ENCODE measurements at places on chromosomes 12 and 14.
A peak's percentile ranks its signal among the peaks of the same experiment; 100 is the strongest.

DNA sequence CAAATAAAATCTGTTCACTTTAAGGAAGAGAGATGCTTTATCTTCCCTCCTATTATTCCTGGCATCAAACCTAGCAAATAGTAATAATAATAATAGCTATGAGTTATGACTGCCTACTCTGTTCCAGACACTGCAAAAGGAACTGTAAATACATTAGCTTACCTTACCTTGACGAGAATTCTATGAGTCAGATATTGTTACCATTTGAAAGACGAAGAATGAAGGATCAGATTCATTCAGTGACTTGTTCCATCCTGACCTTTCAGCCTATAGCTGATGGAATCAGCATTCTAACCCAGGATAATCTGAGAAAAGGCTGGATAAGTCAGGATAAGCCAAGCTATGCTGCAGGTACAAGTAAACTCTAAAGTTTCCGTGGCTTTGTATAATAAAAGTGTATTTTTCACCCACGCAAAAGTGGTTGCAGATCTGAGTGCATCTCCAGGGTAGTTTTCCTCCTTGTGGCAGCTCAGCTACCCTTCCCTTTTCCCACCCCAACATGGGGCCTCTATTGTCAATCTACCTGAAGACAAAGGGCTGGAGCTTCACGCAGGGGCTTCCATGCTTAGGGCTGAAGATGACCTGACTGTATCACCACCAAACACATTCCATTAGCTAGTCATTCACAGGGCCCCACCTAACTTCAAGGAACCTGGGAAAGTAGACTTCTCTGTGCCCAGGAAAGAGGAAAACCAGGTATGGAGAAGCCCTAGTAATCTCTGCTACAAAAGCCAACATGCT lies 57.2 kb upstream of the CCND2 start:
- no peak for DNase-seq

DNA sequence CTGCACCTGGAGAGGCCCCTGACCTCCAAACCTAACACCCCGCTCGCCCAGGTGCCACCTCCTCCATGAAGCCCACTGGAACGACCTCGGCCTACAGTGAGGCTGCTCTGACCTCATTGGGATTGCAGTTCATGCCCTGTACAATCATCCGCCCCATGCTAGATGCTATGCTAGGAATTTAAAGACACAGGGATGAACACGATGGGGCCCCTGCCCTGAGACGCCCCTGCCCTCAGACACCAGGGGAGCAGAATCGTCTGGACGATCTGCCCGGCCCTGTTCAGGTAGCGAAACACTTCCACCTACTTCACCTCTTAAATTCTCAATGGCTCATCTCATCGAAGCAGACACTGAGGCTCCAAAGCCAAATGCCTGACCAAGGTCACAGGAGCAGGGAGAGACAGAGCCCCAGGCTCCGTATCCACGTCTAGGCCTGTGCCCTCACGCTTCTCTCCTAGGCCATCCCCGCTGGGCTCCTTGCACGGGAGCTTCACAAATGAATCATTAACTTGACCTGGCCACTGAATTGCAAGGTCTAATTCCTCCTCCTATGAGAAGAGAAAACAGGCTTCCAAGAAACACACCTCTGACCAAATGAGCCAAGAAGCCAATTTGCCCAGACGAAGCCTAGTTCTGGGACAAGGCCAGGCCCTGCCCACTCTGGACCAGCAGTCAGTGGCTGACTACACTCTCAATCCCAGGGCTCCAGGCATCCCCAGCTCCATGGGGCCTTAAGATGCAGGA lies 35.2 kb downstream of the SCARB1 start:
- DNase-seq: no peak

DNA sequence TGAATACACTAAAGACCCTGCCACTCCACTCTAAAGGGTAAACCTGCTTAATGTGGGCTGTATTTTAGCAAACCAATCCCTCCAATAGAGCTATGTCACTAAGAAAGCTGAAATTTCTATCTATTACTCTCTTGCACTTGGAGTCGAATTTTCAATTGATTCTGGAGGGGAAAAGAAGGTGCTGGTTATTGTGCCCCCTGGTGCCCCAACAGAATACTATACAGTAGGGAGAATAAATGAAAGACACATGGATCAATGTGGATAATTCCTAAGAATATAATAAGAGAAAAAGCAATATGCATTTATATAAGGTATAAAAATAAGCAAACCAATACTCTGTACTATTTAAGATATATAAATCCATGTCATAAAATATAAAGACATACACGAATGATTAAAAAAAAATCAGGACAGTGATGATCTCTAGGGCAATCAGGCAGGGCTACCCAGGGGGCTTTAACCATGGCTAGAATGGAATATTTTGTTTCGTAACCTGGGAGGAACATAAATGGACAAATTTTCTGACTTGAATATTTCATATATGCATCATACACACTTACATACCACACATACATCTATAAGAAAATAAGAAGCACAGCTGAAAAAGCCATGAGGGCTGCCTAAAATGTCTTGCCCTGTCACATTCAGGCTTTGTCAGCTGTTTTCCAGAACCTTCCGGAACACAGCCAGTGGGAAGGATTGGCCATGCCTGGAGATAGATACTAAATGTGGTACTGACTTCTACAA lies 54.4 kb downstream of the EFCAB11 start:
- peak; percentile 59 for DNase-seq

GRCh38 chr14:104800771-104801519 lies at the start of gene ZBTB42:
Gene ZBTB42, plus strand, starts transcription at chr14:104801101. Its CDS starts 97 bp downstream, at chr14:104801198.
- no peak for DNase-seq

DNA sequence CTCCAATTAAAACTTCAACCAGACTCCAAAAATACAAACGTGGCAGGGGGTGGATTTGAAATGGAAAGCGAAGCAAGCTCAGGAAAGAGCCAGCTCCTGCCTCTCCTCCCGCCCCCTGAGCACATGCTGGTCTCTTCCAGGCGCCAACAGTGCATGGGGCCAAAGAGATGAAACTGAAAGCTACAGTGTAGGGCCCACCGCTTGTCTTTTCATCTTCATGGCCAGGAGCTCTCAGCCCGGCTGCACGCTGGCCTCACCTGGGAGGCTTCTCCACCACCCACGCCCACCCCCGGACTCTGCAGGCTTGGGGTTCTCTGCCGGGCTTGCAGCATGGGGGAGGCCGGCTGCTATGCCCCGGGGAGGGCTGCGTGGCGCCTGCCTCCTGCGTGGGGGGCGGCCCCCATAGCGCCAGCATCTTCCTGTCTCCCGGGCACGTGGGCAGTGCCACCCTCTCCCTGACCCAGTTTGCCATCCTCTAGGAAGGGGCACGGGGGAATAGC lies 2.0 kb downstream of the RIMBP2 start:
- peak; percentile 35 for DNase-seq

DNA sequence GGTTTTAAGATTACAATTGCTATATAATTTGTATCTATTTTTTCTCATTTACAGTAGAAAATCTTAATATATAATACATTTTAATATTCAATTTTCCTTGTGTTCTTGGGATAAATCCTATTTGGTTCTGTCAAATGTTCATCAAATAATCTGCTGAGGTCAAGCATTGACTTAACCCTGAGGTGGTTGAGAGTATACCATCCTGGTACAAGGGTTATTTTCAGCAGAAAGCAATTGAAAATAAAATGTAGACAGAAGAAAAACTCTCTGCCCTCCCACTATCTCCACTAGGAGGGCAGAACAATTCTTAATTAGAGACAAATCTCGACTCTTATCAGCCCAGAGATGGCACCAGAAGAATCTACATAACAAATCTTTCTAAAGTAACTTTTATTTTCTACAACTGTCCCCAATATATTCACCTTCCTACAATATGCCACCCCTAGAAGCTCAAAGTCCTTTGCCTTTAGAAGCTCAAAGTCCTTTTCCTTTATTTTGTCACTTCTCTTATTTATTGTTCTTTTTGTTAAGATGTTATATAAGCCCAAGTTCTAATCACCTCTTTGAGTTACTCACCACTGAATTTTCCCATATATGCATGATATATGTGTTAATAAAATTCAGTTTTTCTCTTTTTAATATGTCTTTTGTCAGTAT lies 57.9 kb upstream of the ERGIC2 start:
- no peak for DNase-seq

GRCh38 chr14:103861413-103862392 lies 14.3 kb upstream of the PPP1R13B start:
- no peak for DNase-seq

- no peak for DNase-seq
Measured at GRCh38 chr14:51308866-51309265, 68.8 kb downstream of the TMX1 start.

DNA sequence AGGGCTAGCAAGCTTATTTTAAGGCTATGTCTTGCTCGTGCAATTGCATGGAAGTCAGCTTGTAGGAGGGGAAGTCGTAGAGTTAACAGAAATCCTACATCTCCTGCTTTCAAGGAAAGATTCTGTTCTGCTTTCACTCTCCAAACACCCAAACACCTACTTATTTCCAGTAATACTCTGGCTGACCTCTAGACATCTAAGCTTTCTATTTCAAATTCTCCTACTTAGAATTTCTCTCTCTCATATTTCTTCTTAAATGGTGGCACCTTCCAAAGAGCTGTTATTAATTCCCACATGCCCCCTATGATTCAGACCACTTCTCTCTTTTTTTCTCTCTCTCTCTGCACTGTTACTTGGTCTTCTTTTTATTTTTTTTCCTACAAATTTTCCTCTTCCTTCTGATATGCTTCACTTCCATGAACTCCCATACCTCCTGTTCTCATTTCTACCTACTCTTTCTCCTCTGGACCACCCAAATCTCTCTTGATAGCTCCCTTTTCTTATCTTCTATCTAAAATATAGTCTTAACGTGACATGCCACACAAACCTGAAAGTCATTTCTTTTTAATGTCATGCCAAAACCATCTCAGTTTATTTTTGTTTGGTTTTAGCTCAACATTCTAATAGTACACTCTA lies 90.8 kb downstream of the RPS6KA5 start:
- no peak for DNase-seq

DNA sequence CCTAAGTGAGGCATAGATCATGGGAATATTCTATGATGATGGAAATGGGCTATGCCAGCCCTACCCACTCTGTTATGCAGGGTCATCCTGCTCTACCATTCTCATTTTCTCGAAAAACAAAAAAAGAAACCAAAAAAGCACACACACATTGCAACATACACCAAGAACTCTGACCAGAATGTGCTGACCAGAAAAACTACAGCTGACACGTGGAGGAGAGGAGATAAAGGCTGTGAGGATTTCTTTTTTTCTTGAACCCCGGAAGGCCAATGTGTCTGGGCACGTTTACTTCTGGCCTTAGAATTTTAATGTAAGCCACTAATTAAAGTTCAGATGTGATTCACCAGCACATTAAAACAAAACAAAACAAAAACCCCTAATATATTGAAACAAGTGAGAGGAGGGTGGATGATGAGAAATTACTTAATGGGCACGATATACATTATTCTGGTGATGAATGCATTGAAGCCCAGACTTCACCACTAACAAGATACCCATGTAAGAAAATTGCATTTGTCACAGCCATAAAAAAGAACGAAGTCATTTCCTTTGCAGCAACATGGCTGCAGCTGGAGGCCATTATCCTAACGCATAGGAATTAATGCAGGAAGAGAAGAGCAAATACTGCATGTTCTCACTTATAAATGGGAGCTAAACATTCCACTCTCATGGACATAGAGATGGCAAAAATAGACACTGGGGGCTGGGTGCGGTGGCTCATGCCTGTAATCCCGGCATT lies 66.3 kb upstream of the PLEKHG3 start:
- DNase-seq: no peak

DNA sequence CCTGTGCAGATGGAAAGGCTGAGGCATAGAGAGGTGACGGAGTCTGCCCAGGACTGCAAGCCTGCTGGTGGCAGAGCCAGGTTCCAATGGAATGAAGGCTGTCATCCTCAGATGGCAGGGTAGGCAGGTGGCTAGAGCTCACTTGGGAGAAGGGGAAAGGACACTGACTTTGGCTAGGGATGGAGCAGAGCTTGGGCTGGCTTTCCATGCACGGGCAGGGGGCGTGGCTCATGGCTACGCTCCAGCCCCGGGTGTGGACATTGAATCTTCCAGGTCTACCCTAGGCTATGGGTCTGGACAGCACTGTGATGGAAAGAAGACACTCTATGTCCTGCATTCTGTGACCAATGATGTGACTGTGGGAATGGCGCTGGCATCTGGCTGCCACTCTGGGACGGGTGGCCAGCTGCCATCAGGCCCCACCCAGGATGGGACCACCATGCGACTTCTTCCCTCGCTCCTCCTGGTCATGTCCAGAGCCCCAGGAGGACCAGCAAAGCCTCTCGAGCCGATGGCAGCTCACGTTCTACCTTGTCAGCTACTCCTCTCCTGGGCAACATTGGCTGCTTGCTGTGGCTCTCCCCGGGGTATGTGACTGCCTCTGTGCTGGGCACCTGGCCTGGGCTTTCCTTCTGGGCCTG lies 398.7 kb downstream of the TMEM121 start:
- DNase-seq: no peak

- DNase-seq: no peak
Measured at GRCh38 chr14:33098016-33098415, 159.3 kb downstream of the NPAS3 start.

- no peak for DNase-seq
Measured at GRCh38 chr12:65968359-65968758, 144.1 kb downstream of the HMGA2 start.

DNA sequence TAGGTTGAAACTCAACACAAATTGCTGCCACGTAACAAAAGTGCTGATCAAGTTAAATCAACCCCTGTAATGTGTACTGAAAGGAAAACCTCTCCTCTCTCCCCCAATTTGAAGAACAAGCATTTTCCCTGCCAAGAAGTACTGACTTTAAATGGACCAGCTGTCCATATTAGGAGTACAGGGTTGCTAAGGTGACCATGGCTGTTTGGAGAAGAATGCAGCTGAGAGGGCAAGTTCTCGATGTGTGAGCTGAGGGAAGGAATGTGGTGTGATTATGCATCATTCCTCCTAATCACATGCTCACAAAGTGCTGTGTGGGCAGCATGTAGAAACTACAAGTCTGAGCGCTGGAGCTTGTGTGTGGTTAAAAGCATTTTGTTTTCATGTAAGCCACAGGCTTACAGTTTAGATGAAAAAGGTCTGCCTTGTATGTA lies 50.9 kb upstream of the CCT2 start:
- DNase-seq: peak; percentile 25

DNA sequence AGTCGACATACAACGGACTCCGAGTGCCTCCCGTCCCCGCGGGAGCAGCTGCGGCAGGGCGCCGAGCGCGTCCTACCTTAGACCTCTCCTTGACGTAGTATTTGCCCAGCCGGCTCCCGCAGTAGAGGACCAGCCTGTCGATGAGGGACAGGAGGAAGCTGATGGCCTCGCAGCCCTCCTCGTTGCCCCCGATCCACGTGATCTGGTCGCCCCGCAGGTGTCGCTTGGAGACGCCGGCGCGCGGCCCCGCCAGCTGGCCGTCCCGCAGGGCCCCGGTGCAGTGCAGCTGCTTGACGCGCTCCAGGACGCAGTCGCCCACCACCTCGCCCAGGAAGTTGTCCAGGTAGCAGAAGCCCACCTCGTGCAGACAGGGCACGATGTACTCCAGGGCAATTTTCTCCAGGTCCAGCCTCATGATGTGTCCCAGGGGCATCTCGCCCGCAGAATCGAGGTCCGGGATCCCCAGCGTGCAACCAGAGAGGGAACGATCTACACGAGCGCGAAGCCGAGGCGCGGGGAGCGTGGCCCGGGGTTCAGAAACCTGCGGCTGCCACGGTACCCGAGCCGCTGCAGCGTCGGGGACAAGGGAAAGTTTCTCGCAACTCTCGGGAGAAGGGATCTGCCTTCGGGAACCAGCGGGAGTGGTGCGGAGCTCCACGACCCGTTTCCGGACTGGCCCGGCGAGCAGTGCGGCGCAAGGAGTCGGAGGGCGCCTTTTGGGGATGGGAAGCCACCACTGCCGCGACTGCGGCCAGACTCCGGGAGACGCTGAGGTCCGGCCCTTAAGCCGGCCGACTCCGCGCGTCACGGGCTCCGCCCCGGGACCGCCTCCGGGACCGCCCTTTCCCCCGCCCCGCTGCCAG lies at the start of gene EGLN3:
TSS of gene EGLN3 (minus strand) at position 755 of the 863 bp plus-strand sequence. CDS start at position 433, 322 bp downstream.
- DNase-seq: peak; percentile 92

GRCh38 chr12:51661199-51661598 lies 70.2 kb downstream of the SCN8A start:
- DNase-seq: no peak

All from NCI-H524 (cell line).